ENCODE measurements at places on chromosomes 4 and X.
A peak's percentile ranks its signal among the peaks of the same experiment; 100 is the strongest.

GRCh38 chr4:185383451-185383850, 12.3 kb downstream of the LRP2BP start:
- no peak for DNase-seq

DNA sequence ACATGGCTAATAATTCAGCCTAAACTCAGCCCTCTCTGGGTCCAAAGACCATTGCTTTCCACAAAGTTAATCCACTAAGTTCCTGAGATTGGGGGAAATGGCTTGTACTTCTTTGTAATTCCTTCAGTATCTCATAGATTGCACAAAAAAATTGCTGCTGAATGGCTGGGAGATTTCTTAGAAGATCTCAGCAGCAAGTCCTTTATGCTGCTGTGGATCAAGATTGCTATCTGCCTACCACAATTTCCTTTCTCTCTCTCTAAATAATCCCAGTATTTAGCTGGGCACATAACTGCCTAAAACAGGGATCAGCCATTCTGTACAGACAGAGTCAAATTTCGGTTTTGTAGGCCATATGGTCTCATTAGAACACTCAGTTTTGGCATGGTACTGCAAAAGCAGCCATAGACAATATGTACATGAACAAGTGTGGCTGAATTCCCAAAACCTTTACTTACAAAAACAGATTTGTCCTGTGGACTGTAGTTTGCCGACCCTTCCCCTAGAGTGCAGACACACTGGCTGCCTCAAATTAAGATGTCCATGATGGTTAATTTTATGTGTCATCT, 18.5 kb upstream of the HOPX start:
- DNase-seq, result no peak

- DNase-seq, result peak; percentile 92
Observed at GRCh38 chr4:25172961-25173915, 13.0 kb upstream of the SEPSECS start.

GRCh38 chr4:80393970-80394250, 58.4 kb downstream of the CFAP299 start:
- DNase-seq, result no peak

DNA sequence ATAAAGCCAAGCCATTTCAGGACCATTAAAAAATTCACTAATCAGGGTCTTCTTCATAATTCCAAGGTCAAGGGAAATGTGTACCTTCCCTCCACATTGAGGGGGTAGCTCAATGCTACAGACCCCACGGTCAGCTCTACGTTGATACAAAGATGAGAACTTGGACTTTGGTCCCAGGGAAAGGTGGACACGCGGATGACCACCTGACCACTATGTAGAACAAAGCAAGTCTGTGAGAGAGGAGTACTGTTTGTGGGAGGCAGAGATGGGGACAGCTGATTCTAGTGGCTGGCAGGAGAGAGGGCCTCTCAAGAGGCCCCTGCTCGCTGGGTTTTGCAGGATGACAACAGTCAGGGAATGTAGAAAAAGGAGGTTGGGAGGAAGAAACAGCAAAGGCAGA, 58.0 kb downstream of the SLC2A9 start:
- no peak for DNase-seq

GRCh38 chr4:40255393-40256281, 58.8 kb downstream of the RHOH start:
- DNase-seq, result peak; percentile 94
